ENCODE measurements at places on chromosomes 6 and 20.

DNA sequence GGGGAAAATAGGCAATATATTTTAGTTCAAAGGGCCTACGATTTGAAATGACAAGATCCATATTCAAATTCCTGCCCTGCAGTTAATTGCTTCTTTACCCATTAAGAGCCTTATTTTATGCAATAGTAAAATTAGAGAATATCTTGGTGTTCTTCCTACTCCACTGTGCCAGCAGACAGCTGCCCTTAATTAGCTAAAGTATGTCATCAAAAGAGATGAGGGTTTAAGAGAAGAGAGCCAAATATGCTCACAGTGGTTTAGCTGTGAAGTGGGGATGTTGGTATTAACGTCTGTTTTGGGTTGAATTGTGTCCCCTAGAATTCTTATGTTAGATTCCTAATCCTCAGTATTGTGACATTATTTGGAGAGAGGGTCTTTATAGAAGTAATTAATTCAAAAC is 148.1 kb downstream of the MOXD1 start:
- no peak for DNase-seq

DNA sequence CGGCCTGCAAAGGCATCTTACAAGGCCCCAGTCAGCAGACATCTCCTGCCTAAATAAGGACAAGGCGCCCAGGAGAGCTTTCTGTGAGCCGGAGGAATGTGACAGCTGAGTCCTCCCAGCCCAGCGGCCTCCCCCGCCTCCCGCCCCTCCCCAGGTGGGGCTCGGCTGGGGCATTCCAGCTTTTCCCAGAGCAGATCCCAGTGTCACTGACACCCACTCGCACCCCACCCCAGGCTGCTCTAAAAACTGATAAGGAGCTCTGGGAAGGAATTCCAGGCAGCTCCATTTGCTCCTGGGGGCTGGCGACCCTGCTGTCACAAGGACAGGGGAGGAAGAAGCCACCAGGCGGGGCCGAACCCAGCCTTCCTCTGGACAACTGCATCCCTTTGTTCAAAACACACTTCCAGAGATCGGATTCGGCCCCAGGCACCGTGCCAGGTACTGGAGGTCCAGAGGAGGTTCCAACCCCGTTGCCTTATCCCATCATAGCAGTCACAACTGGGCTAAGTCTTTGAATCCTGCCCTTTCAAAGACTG is 49.7 kb downstream of the JPH2 start:
- DNase-seq: no peak

DNA sequence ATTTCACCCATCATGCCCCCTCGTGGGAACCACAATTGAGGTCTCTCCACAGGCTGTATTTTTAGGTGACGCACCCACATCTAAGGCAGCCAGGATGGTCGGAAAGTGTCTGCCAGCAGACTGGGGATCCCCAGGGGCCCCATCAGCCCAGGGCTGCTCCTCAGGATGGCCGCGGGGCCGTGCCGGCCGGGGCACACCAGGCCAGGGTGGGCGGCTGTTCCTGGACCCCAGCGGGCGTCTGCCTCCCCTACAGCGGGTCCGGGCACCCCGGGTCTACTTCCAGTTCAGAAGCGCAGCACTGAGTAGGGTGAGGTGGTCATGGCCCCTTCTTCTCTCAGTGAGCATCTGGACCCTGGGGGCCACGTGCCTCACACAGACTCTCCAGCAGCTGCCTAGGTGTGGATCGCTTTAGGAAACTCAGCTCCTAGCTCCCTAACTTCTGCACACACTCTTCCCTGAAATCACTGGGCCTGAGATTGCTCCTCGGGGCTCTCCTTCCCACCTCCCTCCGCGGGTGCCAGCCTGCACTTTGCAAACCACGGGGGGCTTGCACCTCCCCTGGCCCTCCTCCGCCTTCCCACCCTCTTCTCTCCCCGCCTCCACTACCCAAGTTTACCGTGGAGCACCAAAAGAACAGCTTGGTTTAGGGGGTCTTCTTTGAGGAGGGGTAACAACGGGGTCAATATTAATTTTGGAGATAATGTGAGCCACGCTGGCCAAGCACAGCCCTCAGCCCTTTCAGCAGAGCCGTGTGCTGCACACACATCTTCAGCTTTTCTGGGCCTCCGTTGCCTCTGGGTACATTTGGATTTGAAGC is 14.2 kb upstream of the FOXC1 start:
- DNase-seq: no peak

DNA sequence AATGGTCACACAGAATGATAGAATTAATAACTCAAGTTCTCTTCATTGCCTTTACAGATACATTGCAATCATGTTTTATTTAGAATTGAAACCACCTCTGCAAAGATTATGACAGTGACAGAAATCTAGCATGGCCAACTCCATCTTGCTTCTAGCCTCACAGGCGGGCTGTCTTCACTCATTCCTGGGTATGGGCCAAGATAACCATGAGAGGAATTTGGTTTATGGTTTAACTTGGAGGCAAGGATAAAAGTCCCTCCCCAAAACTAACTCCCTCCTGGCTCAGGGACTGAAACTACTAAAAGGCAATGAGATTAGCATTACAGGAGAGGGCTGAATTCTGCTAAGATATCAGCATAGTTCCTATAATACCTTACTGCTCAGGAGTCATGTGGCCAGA is 95.2 kb upstream of the CST7 start:
- DNase-seq: no peak

DNA sequence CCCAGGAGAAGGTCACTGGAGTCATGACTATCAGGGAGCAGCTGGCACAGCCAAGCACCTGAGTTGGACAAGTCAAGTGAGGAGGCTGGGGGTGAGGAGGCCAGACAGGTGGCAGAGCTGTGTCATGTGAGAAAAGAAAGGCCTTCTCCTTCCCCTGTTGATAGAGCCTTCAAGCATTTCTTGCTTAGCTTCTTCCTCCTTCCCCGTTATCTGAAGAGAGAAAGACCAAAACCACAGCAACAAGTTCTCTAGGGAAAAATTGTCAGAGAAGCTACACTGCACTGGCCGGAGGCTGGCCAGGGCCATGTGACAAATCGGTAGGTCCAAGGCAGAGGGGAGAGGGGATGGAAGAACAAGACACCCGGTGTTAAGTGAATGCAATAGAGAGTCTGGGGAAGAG is 202.1 kb upstream of the PRDM1 start:
- DNase-seq: no peak

DNA sequence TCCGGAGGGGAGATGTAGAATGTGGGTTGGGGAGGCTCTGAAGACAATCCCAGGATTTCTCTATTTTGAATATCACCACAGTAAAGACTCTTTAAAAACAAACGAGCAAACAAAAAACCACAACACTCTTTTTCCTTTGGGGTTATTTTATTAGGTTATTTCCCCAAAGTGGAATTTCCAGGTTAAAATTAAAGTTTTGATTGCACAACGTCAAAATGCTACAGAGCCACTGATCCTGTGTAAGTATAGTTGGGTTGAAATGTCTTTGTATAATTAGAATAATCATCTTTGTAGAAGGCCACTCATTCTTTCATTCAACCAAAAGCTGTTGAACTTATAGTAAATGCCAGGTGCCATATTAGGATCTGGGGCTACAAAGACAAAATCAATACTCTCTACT is 19.6 kb upstream of the PIM1 start:
- DNase-seq: no peak

GRCh38 chr20:61853073-61854005 is 212.3 kb downstream of the TAF4 start:
- DNase-seq: no peak

DNA sequence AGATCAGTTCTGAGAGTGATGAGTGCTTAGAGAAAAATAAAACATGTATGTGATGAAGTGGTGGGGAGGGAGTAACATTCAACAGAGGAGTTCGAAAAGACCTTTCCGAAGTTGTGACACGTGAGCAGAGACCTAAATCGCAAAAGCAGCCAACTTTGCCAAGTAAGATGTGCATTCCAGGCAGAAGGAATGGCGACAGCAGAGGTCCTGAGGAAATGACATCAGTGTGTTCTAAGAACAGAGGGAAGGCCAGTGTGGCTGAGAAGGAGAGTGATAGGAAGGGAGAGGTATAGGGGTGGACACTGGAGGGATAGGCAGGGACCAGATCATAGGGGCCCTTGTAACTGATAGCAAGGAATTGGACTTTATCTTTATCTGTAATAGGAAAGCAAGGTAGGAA is 51.3 kb downstream of the ADAT2 start:
- no peak for DNase-seq

DNA sequence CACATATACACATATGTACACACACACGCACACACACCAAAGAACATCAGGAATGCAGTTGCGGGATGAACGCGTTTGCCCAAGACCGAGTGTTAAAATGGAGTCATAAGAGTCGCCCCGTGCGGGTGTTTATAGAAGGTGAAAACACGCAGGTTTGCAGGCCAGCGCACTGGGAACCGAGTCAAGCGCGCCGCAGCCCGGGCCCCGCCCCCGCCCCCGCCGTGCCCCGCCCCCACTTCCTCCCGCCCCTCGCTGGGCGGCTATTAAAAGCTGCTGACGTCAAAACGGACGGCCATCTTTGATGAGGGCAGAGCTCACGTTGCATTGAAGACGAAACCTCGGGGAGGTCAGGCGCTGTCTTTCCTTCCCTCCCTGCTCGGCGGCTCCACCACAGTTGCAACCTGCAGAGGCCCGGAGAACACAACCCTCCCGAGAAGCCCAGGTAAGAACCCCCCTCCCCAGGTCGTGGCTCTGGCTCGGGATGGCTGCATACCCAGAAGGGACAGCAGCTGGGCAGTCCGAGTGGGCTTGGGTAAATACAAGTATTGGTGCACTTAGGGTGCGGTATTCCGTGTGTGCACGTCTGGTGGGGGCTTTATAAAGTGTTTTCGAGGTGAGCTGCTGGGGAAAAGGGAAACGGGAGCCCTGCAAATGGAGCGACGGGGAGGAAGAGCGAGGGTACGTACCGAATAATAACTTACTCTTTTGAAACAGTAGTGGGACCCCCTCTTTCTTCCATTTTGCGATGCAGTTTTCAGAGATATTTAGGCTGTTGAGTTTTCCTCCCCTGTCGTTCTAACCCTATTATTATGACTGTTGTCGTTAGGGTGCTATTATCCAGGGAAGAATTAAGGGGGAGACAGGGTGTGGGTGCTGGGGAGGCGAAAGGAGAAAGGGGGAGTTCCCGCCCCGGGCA is at the start of gene SNAP25:
Gene SNAP25, plus strand, starts transcription at position 295 of the 916 bp plus-strand sequence. CDS start 56,662 bp downstream, outside the sequence.
- peak; percentile 33 for DNase-seq

- no peak for DNase-seq
Observed at GRCh38 chr6:98601716-98602115, 232.7 kb upstream of the POU3F2 start.

GRCh38 chr6:39221779-39222641 is 7.3 kb downstream of the KCNK5 start:
- no peak for DNase-seq

Data from stimulated activated CD4-positive, alpha-beta T cell treated with anti-CD3 and anti-CD28 coated beads, TNF-alpha, amount 100 ng/mL, for 24 hours (primary cell).